GM19239 (cell line): ENCODE measurements at places on chromosomes 6 and 20.

DNA sequence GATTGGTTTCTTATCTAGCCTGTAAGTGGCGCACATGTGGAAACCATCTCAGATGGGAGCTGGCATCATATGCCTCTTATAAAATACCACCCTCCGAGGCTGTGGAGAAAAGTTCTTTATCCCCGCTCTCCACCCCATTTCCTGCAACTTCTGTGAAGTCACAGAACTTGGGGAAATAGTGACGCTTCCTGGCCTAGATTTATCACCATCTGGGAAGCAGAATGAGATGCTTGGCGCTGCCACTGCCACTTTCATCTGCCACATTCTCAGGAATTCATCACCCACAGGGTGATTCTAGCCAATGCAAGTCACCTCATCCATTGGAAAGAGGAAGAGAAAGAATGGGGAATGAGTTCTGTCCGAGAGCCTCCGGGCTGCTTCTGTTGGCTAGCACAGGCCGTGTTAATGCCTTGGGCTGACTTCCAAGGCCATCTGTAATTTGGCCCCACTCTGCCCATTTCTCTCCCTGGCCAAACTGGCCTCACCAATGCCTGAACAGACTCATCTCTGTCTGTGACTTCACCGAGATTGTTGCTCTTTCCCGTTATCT is 148.8 kb upstream of the SOX4 start:
- no peak for DNase-seq

DNA sequence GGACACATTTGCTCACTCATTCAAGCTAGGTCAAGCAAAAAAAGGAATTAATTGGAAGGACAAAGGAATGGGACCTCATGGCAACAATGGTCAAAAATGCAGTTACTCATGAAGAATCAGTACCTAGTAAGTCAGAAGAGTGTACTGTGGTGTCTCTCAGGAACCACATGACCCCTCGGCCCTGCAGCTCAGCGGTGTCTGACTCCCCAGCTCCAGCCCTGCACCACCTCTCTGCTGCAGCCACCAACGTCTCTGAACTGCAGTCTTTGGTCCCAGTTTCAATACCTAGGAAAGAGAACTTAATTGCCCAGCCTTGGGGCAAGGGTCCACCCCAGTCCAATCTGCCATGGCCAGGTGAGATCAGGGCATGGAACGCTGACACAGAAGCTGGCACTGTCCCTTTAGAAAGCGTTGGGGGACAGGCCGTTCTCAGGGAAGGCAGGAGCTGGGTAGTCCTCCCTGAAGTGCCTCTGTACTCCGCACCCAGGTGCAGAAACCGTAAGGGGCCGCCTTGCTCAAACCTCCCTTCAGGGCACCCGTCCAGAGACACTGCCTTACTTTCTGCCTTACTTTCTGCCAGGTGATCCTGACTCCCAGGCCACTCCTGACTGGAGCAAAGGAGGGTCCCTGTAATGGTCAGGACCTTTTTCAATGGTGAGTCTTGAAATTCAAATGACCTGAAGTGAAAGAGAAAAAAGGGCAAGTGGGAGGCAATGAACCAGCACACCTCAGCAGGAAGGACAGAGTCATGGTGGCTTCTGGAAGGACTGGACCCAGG is 13.2 kb upstream of the NELFCD start:
- DNase-seq, result no peak

GRCh38 chr20:9686866-9687265 is 152.0 kb downstream of the PAK5 start:
- DNase-seq, result no peak

GRCh38 chr6:23547851-23548250 is 578.2 kb upstream of the NRSN1 start:
- DNase-seq, result no peak

DNA sequence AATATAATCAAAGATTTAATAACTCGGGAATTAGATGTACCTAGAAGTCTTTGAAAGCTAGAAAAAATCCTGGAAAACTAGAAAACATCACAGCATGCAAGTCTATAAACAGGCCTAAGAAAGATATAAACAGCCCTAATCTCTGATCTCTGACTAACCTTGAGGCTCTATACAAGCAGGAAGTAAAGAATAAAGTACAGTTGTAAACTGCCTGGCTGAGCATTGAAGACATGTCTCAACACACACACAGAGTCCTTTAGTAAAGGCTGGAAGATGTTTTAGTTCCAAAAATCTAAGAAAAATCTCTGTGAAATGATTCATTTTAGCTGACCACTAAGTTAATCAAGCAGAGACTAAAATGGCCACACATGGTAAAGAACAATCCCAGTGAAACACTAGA is 774.5 kb downstream of the EYS start:
- DNase-seq, result no peak
